ENCODE measurements at places on chromosomes 12 and 14. TPM values are rescaled to one million over a fixed set of nuclear protein-coding genes. Genes with fewer than 3 reads are reported as not detected.

PKP2 gene
- total RNA-seq: 0.28 TPM

PGF gene
- 0.28 TPM for total RNA-seq

- H3K27me3 ChIP-seq: no peaks in the 10 kb centered on the region
- DNase-seq: no peak
- peaks cover 13% of the 10 kb centered on the region for H3K4me1 ChIP-seq
- peak overlapping the region; percentile 69 for H3K4me3 ChIP-seq
- peaks cover 45% of the 10 kb centered on the region for H3K36me3 ChIP-seq
- H3K27ac ChIP-seq: peak overlapping the region; percentile 95
Measured at GRCh38 chr12:114679942-114680341, 4.0 kb downstream of the TBX3 start.

DNA sequence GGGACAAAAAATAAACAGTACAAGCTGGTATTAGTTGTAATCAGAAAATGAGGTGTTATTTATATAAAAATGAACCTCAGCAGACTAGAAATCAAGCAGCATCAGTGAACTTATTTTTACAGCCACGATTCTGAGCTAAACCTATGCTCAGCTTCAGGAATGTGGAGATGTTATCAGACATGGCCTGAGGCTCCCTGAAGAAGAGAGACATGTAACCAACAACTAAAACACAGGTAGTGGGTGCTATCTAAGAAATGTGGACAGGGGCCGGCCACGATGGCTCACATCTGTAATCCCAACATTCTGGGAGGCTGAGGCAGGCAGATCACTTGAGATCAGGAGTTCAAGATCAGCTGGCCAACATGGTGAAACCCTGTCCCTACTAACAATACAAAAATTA lies 534.3 kb downstream of the VRK1 start:
- no peaks in the 10 kb centered on the region for H3K4me1 ChIP-seq
- no peaks in the 10 kb centered on the region for H3K27me3 ChIP-seq
- no peak overlapping the region for H3K27ac ChIP-seq
- H3K4me3 ChIP-seq: no peak overlapping the region
- no peak for DNase-seq

GRCh38 chr12:121803861-121804416 lies at the start of gene SETD1B:
Gene SETD1B, plus strand, starts transcription at chr12:121804009. Its CDS starts 729 bp downstream, at chr12:121804738.
- peak; percentile 44 for DNase-seq
- peak within 1 kb of the TSS; percentile 97 for H3K27ac ChIP-seq
- H3K27me3 ChIP-seq: no peaks in the 10 kb centered on the region
- H3K36me3 ChIP-seq: peaks cover 15% of the 10 kb centered on the region
- H3K4me1 ChIP-seq: peaks cover 14% of the 10 kb centered on the region
- H3K4me3 ChIP-seq: peak within 1 kb of the TSS; percentile 82

DNA sequence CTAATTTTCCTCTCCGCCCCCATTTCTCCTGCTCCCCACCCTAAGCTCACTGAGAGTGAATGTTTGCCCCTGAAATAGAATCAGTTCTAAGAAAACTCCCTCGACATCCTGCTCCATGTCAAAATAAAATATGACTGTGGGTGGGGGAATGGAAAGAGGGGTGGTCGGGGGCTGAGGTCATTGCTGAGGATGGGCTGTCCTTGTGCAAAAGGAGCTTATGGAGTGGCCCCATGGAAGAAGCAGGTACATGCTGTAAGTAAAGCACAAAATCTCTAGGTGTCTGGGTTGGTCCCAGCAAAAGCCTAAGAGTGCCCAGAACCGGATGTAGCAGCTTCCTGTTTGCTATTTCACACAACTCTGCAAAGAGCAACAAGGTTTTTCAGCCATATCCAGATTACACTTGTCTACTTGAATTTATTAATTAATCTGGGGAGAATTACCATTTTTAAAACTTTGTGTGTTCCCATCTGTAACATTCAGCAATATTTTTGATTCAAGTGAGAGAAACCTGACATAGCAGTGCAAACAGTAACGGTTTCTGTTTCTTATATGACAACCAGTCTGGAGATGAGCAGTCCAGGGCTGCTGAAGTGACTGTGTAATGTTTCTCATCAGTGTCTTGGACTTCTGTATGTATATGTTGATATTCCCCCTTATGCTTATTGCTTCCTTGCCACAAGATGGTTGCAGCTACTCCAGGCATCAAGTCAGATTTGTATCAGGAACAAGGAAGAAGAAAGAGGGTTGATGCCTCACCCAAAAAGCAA lies 40.4 kb upstream of the GZMB start:
- DNase-seq: no peak
- H3K4me1 ChIP-seq: no peaks in the 10 kb centered on the region
- no peaks in the 10 kb centered on the region for H3K27me3 ChIP-seq

Data from IMR-90 (cell line).